ENCODE measurements at places on chromosomes 7 and 10.
A peak's percentile ranks its signal among the peaks of the same experiment; 100 is the strongest.

DNA sequence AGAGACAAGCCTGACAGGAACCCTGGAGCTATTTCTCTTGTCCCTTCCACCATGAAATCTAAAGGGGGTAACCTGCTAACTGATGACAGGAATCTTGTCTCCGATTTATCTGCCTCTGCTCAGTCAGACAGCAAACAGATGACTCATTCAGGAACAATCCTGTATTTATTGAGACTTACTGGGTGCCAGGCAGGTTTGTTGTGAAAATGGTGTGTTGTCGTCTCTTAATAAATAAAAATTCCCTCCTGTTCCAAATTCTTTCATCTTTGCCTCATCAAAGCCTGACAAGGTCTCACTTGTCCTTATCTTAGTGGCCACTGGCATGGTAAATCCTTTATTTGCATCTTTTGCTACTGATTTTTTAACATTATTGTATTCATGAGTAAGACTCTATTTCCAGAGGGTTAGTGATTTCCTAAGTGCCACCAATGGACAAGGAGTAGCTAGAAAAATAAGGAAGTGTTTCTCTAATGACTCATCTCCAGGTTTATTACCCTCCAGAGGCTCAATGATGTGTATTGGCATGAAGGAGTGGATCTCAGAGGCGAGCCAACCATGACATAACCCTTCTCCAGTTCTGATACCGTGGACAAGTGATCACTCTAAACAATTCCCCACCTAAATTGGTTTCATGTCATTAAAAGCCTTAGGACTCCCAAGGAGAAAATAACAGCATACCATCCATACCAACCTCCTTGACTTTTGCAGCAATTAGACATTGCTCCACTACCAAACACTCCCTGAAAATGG, 724.0 kb downstream of the GRID1 start:
- DNase-seq: no peak

- DNase-seq: no peak
Observed at GRCh38 chr7:113548561-113548960, 370.2 kb downstream of the PPP1R3A start.

DNA sequence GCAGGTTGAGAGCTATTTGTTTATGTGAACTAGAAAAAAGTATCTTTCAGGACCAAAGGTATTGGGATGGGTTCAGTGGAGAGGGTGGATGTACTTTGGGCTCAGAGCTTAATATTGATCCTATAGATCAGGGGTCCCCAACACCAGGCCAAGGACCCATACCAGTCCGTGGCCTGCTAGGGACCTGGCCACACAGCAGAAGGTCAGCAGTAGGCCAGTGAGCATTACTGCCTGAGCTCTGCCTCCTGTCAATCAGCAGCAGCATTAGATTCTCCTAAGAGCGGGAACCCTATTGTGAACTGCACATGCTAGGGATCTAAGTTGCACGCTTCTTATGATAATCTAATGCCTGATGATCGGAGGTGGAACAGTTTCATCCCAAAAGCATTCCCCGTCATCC, 115.8 kb upstream of the WDR11 start:
- DNase-seq: peak; percentile 31

DNA sequence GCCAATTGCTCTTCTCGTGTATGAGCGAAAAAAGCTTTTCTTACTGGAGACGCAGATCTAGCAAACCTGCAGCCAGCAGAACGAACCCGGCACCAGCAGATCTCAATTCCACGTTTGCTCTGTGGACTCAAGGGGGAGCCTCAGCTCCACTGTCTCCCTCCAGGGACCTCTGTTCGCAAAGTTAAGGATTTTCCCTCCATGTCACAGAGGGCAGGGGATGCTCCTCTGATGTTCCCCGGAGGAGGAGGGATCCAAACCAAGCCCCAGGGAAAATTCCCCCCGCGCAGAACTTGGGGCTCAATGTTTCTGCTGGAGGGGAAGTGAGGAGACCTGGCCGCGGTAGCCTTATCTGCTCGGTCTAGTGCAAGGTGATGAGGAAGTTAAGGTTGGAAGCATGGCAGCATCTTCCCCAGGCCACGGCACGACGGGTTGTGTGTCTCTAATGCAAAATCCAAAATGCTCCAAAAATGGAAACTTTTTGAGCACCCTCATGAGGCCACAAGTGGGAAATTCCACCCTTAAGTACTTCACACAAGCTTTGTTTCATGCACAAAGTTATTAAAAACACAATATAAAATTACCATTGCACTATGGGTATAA, 9.0 kb downstream of the IQCE start:
- DNase-seq: peak; percentile 59

DNA sequence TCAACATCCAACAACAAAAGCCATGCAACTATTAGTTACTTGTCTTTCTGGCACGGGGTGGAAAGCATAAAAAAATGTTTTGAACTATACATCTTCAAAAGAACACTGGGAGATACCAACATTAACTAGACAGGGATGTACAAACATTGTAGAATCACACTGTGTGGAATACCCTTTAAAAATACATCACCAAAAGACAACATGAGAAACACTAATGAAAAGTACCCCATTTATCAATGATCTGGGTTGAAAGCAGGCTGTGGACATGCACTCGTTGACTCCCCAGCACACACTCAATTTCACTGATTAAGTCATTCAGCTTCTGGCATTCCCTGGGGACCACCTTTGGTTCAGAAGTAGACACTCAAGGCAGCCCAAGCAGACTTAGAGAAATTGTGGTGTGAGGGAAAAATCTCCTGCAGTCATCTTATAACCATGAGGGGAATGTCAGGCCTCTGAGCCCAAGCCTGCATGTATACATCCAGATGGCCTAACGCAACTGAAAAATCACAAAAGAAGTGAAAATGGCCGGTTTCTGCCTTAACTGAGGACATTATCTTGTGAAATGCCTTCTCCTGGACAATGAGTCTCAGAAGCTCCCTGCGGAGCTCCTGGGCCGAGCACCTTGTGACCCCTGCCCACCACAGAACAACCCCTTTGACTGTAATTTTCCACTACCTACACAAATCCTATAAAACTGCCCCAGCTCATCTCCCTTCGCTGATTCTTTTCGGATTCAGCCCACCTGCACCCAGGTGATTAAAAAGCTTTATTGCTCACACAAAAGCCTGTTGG, 53.0 kb downstream of the CACUL1 start:
- DNase-seq: no peak

DNA sequence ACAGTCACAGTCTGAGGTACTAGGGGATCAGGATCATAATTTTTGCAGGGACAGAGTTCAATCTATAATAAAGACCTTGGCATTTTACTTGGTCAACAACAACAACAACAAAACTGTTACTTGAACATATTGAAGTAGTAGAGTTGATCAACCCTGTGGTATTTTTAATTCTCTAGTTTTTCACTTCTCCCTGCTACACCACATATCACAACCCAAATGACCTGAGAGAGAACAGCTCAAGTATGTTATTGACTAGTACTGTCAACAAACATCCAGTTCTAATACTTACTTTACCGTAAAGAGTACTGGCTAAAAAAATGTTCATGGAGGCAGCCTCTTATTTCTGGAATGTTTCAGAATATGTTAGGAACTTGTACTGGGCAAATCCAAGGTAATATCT, 90.5 kb upstream of the FAM3C start:
- DNase-seq: no peak

DNA sequence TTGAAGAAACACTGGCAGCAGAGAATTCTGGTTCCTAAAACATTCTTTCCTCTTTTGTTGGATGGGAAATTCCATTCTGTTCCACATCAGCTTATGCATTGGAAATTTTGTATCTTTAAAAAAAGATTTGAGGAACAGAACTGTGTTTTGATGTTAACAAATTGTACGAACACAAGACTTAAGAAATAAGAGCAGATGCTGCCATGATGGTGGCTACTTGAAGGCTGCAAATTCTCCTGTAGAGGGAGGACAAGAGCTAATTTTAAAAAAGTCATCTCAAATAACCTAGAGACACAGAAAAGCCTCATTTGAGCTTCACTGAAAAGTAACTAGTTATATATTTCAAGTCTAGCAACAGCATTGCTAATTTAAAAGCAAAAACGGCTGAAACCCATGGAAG, 29.8 kb downstream of the NDUFB2 start:
- DNase-seq: peak; percentile 71

- no peak for DNase-seq
Observed at GRCh38 chr7:66841898-66842297, 79.1 kb upstream of the TMEM248 start.

DNA sequence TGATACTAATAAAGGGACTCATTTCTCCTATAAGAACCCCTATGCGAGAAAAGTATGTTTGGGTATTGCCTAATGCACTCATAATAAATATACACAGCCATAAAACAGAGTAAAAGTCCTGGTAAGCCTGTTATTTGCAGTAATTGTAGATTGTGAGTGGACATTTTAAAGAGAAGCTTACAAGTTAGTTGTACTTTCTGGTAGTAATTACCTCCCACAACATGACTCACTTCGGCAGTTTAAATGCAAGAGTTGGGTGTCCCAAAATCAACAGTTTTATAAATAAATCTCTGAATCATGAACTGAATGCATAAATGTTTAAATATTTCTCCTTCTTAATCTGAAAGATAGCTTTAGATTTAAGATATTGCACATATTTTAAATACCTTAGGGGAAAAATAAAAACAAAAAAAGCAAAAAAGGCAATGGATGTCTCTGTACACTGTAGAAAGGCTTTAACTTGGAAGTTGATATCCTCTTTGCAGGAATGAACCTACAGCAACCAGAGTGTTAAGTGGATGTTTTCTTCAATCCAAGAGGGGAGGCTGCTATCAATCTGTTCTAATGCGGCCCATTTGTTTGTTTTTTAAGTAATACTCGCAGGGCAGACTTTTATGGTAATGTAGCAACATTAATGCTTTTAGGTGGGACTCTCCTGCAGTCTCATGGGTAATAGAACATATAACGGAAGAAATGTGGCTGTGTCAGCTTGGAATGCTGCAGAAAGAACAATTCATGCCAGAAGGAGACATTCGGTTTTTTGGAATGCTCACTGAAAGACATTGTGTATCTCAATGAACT, 57.3 kb upstream of the ZEB1 start:
- DNase-seq: no peak

- DNase-seq: no peak
Observed at GRCh38 chr7:65731562-65732035, 141.3 kb upstream of the VKORC1L1 start.
